NB4 (cell line): ENCODE measurements at places on chromosomes 4 and X.

GRCh38 chr4:154660052-154660451, 47.6 kb upstream of the FGG start:
- no peak for DNase-seq

- DNase-seq, result no peak
Observed at GRCh38 chrX:47227334-47227583, 5.5 kb upstream of the USP11 start.

- DNase-seq, result no peak
Observed at GRCh38 chrX:102846544-102847236, 90.4 kb upstream of the RAB40AL start.

DNA sequence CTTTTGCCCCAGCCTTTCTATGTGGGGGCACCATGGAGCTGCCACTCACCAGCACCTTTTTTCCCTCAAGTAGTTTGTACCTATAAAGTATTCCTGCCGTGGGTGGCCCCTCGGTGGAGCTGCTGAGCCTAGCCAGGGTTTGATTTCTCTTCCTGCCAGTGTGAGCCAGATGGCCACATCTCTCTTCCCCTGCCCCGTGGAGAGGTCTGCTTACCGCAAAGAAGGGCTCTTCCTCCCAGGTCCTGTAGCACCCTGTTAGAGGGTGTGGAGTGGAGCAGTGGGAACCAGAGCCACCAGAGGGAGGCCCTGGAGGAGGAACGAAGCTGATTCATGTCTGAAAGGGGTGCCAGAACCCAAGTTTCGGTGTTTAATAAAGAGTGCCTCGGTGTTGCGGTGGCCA, 95.4 kb downstream of the PTTG2 start:
- no peak for DNase-seq

- DNase-seq, result peak; percentile 80
Observed at GRCh38 chrX:129540068-129540653, at the start of gene OCRL. Gene OCRL, plus strand, starts transcription at chrX:129540259. Its CDS starts 181 bp downstream, at chrX:129540440.
